ENCODE measurements at places on chromosomes 6 and 20. TPM values are rescaled to one million over a fixed set of nuclear protein-coding genes. Genes with fewer than 3 reads are reported as not detected.
A peak's percentile ranks its signal among the peaks of the same experiment; 100 is the strongest.

GRCh38 chr6:11780097-11780428 is 1.5 kb upstream of the ADTRP start:
- no peak for DNase-seq

DNA sequence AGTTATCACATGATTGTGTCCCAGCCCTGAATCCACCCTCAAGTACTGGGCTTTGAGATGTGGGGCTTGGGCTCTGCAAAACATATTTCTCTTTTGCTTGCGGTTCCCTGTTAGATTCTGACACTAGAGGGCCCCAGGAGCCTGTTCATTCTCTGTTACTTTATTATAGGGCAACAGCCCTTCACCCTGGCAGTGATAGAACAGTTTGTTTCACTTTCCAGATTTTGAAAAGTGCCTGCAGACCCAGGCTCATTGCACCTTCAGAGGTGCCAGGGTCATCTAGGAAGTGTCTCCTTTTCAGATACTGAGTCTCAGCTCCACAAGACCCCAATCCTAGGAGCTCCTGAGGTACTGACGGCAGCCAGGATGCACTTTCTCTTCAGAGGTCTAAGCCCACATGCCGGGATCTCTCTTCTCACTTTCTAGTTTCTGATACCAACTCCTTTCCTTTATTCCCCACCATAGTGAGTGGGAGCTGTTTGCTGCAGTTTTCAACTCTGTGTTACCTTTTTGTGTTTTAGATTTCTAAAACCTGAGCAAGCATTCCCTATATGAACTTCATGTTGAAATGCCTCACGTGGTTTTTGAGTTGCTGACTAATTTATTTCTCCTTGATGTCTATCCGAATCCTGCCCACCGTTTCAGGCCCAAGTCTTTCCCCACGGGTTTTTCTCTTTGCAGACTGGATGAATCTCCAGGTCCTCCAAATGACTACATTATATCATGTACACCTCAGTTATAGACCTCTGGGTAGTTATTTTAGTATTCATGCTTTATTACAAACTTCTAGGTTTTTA is 10.9 kb downstream of the ABT1 start:
- DNase-seq: no peak

- DNase-seq: no peak
Observed at GRCh38 chr6:90294989-90295853, 1.4 kb downstream of the BACH2 start.

DNA sequence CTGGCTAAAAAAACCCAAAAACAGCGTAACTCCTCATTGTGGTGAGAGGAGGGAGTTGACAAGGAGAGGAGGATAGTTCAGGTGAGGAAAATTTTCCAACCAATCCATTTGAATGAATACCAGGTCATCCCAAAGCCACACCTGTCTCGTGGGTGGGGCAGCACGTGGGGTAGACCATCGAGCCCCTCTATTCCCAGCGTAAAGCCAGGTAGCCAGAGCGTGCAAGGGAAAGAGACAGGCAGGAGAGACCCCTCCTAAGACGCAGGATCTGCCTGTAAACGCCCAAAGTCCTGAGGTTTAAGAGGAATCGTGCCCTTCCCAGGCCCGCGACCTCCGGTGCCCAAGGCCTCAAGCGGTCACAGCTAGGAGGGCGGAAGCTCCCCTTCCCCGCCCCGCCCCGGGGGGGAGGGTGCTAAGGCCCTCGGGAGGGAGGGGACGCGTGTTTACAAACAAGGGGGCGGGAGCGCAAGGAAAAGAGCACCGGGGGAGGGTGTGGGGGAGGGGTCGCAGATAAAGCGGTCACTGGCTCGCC is 712 bp downstream of the RXRB start:
- peak; percentile 68 for DNase-seq

The POLR3F gene
- 5.5 TPM for total RNA-seq

The ENPP4 gene
- total RNA-seq: 36.0 TPM

The EYA2 gene
- total RNA-seq: 0.30 TPM

The COL19A1 gene
- total RNA-seq: 3.9 TPM

The CCDC170 gene
- total RNA-seq: 0.20 TPM

The PTCHD4 gene
- 0.51 TPM for total RNA-seq

Data from right atrium auricular region (tissue), 2 donors.